ENCODE measurements at places on chromosomes 11 and 22.

DNA sequence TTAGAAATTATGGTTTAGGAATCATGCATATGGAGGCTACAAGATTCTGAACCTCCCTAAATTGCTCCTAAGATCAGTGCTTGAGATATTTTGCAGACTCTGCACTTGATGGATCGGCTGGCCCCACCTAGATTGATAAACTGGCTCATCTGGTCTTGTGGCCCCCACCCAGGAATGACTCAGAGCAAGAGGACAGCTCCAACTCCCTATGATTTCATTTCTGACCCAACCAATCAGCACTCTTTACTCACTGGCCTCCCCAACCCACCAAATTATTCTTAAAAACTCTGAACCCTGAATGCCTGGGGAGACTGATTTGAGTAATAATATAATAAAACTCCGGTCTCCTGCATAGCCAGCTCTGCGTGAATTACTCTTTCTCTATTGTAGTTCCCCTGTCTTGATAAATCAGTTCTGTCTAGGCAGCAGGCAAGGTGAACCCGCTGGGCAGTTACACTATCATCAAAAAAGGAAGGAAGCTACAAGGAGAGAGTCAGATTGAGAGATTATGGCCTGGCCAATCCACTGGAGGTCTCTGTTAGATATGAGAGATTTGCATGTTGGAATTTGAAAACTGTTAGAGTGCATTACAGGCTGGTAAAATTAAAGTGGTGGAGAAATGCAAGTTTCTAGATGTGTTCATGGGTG, 245.8 kb downstream of the CSNK2A3 start:
- no peak for DNase-seq

- no peak for DNase-seq
These were observed 37.5 kb downstream of the ARFGAP3 start for GRCh38 chr22:42819412-42820044.

GRCh38 chr11:117219001-117219400, 12.9 kb downstream of the PCSK7 start:
- no peak for DNase-seq

DNA sequence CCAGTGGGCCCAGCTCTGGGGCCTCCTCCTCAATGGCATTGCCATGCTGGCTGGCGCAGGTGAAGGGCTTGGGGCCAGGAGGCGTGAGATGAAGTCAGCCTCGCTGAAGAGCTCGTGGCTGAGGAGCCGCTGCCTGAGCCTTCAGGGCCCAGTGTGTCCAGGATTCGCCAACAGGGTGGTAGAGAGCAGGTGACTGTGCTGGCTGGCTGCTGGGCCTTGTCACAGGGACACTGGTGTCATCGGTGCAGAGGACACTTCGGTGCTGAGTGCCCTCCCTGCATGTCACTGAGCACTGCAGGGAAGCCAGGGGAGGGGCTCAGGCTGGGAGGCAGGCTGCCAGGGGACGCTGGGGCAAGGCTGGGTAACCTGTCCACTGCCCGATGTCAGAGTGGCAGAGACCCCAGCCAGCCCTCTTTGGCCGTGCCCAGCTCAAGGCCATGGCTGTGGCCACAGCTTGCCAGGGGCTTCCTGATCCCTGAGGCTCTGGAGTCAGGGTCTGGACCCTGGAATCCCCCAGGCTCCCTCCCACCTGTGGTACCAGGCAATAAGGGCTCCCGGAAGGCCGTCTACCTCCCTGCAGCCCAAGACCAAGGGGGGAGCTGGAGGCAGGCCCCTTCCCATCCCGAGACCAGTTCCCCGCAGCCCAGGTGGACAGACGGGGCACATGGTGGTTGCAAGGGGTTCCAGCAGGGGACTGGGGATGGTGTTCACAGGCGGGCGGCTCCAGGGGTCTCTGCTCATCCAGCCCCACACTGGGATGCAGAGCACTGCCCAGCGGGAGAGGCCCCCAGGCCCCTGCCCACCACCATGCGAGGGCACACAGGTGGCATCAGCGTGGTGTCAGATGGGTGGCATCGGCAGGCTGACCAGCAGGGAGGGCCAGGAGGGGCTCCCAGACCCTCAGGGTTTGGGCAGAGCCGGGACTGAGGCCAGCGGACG, 63.9 kb downstream of the ARFGAP3 start:
- DNase-seq, result no peak

DNA sequence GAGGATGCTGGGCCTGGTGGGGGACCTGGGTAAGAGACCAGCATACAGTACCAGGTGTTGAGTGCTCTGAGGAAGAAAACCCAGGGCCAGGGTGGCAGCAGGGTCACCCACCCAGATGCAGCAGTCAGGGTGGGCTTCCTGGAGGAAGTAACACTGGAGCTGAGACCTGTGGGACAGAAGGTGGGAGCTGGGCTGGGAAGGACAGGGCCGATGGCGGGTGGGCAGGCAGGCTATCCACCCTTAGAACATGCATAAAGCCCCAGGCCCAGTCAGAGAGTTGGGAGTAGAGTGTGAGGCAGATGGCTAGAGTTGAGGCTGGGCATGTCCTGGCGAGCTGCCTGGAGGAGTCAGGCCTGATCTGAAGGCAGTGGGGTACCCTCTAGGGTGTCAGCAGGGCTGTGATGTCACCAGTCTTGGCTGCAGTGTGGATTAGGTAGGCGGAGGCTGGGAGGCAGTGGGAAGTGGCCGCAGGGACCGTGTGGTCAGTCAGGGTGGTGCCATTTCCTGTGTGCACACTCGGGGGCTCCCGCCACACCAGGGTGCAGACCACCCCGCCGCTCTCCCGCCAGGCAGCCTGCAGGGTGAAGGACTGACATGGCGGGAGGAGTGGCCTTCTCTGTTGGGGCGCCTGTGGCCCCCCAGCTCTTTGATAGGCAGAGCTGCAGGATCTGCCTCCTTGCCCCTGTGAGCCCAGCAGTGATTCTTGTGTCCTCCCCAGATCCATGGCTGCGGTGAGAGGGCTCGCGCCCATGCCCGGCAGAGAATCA, 35.3 kb downstream of the IGHMBP2 start:
- DNase-seq, result no peak

DNA sequence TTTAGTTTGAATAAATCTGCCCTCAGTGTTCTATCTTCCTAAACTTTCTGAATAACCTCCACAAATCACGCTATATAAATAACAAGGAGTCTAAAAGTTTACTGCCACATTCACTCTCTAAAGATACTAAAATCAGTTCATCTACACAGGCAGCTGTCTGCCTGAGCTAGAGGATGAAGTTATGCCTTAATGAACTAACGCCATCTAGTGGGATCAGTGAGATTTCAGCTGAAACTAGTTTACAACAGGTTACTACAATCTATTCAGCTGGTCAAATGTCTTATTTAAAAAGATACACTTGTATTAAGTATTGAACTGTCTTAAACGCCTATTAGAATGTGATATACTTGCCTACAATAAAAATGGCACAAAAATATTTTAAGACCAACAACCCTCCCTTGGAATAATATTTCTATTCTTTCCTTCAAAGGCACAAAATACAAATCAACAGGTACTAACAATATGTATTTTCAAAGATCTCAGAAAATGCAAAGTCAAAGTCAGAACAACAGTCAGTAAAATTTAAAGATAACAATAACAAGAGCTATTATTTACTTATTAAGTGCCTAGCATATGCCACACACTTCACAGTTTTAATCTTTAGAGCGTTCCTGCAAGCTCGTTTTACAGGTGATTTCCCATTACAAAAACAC, 84.1 kb downstream of the LARGE2 start:
- DNase-seq, result no peak

DNA sequence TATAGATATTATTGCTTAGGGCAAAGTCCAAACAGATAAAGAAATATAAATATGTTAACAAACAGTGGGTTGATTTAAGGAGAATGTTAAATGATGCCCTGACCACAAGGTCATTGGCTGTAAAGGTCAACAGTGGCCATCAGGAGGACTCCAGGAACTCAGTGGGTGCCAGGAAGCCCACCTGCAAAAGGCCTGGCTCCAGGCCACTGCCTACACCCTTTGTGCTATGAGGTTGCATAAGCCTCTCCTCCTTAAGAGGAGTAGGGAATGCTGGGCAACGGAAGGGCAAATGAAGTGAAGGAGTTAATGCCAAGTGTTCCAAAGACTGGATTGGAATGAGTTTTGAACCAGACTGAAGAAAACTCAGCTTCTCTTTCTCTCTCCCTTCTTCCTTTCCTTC, 73.3 kb upstream of the ALX4 start:
- no peak for DNase-seq
